ENCODE measurements at places on chromosomes 2 and 18.

DNA sequence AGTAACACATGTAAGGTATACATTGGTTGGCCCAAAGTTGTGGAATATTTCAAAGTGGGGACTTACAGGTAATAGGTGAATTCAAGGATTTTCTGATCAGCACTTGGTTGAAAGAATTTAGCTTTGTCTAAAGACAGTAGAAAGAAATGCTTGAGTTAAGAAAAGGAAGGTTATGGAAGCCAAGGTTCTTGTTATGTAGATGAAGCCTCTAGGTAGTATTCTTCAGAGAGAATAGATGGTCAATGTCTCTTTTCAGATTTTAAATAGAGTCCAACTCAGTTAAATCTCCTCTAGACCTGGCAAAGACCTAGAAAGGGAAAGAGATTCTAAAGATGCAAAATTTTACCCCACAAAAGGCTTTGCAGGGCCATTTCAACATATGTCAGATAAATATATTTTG lies 157.4 kb downstream of the ANKRD30B start:
- no peak for DNase-seq

GRCh38 chr2:139805441-139805840 lies 1025.3 kb upstream of the NXPH2 start:
- DNase-seq, result peak; percentile 51

DNA sequence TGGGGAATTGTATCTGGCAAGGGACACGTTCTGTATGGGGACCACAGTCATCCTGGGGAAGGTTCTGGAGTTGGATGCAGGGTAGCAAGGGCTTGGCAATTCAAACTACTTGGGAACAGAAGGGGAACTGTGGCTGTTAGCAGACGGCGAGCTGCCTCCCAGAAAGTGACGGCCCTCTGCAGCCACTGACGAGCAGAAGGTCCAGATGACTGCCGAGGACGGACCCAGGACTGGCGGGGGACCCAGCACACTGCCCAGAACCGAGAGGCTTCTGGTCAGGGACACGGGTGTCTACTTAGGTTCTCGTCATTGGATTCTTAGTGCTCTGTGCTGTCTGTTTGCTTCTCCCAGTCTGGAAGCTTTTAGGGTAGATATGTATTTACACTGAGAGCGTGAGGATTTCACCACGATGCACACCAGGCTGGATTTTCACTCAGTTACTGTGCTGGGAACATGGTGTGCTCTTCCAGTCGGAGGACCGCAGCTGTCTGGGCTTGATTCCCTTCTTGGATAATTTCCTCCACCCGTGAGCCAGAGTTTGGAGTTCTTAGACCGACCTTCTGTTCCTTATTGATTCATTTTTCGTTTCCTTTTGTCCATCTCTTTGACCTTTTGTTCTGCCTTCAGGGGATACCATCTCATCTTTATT lies 13.4 kb downstream of the GPR35 start:
- DNase-seq, result no peak

- DNase-seq, result no peak
These were observed 9.9 kb downstream of the PSD4 start for GRCh38 chr2:113183703-113184102.

- DNase-seq, result peak; percentile 100
These were observed 634.3 kb upstream of the SOX11 start for GRCh38 chr2:5057891-5058351.

GRCh38 chr2:212213191-212213590 lies 325.4 kb downstream of the ERBB4 start:
- no peak for DNase-seq

DNA sequence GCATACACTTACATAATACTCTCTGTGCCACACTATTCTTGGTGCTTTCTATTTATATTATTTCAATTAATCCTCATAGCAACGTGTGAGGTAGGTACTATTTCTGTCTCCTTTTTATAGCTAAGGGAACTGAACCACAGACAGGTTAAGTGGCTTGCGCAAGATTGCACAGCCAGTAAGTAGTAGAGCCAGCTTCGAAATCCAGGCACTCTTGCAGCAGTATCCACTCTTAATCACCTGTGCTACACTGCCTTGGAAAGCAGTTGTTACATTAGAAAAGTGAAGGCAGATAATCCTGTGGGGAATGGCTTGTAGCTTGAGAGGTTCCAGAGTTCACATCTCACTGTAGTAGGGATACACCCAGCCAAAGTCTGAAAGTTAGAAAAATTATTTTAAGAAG lies 198.3 kb downstream of the LDLRAD4 start:
- no peak for DNase-seq

GRCh38 chr2:230794497-230794896 lies 70.2 kb upstream of the ITM2C start:
- no peak for DNase-seq

GRCh38 chr2:74048843-74049519 lies 64.3 kb downstream of the TET3 start:
- DNase-seq, result no peak

DNA sequence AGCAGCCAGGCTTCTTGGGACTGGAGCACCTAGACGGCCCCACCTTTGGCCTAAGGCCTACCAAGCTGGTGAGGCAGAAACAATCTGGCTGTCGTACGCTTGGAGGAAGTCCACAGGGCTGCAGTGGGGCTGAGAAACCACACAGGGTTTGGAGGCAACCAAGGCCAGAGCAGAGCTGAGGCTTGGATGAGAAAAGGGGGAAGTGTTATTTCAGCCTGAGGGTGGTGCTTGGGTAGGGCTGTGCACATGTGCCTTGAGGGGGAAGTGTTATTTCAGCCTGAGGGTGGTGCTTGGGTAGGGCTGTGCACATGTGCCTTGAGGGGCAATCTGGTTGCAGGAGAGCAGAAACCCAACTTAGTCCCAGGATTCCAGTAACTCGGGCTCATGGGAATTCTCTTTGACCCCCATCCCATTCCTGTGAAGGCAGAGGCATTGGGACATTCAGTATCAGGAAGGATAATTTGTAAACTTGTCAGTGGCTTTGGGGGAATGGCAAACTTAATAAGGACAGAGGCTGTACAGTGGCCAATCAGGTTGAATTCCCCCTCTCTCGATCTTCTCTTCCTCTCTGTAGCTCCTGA lies 971 bp upstream of the FBXO41 start:
- DNase-seq, result no peak

DNA sequence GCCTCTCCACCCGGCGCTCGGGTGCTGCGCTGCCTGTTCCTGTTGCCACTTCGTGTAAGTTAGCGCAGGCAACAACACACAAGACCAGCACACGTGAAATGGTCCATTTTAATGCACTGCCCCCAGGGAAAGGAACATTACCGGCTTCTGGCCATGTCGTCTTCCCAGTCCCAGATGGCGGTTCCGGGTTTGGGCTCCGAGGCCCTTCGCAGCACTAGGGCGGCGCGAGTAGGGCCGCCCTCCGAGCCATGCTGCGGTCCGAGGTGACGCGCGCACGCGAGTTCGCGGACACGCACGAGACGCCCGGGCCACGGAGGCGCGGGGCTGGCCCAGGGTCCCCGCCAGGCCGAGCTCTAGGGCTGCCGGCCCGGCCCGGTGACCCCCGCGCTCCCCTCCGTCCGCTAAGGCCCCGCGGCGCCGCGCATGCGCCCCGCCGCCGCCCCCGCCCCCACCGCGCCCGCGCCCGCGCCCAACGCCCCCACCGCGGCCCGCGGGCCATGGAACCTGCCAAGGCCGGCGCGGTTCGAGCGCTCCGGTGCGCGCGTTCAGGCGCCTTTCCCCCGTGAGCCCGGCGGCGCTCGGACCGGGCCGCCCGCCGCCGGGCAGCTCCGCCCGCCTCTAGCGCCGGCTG lies 367 bp upstream of the ZNF236 start:
- no peak for DNase-seq

- no peak for DNase-seq
These were observed 343.1 kb downstream of the CELF4 start for GRCh38 chr18:37222354-37222998.

DNA sequence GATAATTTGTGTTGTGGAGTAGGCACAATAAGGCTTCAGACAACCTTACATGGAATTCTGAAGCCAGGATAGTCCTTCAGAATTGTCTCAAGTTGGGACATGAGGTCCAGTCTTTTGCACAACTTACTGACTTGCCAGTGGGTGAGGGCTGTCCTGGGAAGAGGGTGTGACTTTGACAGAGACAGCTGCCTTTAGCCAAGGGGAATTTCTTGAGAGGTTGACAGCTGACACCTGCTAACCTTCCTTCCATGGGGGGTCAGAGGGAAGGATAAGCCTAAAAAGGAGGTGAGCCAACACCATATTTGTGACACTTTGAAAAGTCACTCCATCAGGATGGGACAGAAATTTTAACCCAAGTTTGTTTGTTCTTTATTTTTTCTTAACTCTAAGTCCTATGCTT lies 907.8 kb upstream of the CRIM1 start:
- no peak for DNase-seq

GRCh38 chr2:54317973-54318372 lies 61.9 kb upstream of the TSPYL6 start:
- DNase-seq, result no peak

DNA sequence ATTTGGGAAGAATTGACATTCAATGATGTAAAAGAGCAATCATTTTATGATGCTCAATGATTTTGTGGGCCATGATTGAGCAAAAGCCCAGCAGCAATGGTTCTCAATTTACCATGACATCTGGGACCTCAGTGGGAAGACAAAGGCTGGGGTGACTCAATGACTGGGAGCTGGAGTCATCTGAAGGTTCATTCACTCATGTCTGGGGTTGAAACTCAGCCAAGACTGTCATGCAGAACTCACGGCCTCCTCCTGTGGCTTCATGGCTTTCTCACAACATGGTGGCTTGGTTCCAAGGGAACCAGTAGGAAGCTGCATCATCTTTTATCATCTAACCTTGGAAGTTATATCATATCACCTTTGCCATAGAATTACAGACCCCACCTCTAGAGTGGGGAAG lies 45.1 kb upstream of the CD226 start:
- no peak for DNase-seq

DNA sequence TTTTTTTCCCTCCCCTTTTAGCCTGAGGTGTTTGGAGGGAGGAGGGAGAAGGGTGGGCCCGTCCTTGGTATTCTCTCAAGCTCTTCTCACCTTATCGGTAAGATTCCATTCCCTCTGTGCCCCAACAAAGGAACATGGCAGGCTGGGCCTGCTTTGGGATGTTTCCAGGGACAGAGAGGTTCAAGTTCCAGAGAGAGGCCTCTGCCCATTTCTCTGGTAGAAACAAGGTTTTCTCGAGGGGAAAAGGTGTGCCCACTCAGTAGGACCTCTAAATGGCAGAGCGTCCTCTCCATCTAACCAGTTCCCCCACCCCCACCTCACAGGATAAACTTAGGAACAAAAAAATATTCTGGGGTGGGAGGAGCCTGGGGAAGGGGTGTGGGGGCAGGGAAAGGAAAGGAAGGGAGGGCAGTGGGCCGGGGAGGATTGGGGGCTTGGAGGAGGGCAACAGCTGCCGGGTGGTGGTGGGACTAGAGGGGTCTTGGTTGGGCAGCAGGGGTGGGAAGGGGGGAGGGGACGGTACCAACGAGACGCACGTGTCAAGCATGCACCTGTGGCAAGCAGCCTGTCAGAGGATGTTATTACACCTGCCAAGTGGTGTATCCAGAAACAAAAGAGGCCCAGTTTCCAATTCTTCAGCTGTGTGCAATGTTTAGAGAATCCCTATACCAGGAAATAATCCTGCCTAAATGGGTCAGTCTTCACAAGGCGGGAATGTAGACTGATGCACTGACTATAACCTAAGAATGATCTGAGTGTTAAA lies 2.1 kb downstream of the PCBP1 start:
- DNase-seq, result peak; percentile 80

GRCh38 chr2:203959265-203959664 lies 22.7 kb downstream of the ICOS start:
- DNase-seq, result no peak

DNA sequence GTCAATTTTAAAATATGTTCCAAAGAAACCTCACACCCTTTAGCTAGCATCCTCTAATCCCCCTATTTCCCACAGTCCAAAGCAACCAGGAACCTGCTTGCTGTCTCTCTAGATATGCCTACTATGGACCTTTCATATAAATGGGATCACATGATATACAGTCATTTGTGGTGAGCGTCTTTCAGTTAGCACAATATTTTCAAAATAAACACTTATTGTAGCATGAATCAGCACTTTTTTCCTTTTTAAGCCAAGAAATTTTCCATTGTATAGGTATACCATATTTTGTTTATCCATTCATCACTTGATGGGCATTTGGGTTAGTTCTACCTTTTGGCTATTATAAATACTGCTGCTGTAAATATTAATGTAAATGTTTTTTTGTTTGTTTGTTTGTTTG lies 223.0 kb upstream of the DOK6 start:
- DNase-seq, result no peak

- no peak for DNase-seq
These were observed 114.5 kb downstream of the ERBB4 start for GRCh38 chr2:212424082-212424481.

DNA sequence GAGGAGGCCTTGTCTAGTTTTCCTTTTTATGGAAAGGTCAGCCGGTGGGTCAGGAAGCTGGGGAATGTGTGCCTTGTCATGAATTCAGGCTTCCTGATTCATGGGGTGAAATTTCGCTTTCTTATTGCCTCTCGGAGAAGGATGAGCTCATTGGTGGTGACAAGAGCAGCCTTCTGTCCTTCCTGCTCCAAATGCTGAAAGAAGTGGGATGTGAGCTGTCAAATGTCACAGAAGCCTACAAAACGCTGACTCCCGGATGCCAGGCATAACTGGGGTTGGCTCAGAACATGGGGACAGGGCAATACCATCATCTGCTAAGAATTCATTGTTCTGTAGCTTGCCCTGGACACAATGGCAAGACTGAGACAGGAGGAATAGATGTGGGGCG lies 55.8 kb upstream of the FAM136A start:
- DNase-seq, result no peak

- no peak for DNase-seq
These were observed 176.3 kb downstream of the TNS1 start for GRCh38 chr2:217826520-217826919.

DNA sequence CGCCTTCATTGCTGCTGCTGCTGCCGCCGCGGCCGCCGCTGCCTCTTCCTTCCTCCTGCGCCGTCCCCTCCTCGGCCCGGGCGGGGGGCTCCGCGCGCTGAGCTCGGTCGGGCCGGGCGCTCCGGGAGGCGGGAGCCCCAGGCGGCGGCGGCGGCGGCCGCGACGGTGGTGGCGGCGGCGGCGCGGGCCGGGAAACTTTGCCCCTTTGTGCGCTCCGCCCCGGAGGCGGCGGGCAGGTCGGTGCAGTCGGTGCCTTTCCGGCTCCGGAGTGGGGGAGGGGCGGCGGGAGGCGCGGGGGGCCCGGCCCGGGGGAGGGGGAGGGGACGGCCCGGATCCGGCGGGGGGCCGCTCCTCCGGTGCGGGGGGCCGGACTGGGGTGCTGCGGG lies 205 bp downstream of the TET3 start:
- no peak for DNase-seq

GRCh38 chr18:13501891-13502290 lies 224.5 kb downstream of the FAM210A start:
- DNase-seq, result no peak
